ENCODE measurements at places on chromosomes 12 and 14.

DNA sequence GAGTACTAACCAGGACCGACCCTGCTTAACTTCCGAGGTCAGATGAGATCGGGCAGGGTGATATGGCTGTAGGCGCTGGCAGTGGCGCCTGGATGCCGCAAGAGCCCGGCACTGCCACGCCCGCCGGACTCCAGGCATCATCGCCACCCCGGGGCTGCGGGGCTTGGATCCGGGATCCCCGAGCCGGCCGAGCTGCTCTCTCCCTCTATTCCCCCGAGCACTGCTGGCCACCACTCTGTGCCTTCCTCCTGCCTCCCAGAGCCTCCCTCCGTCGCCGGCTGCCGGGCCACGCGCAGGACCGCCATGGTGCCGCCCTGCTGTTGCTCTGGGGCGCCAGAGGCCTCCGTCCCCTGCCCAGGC, 153.2 kb upstream of the ALG10B start:
- DNase-seq, result no peak
- H3K27ac ChIP-seq, result no peak overlapping the region
- no peaks in the 10 kb centered on the region for H3K27me3 ChIP-seq
- no peaks in the 10 kb centered on the region for H3K4me1 ChIP-seq

GRCh38 chr12:89103831-89104230, 248.5 kb downstream of the DUSP6 start:
- no peak overlapping the region for H3K27ac ChIP-seq
- H3K4me1 ChIP-seq, result peaks cover 14% of the 10 kb centered on the region
- H3K27me3 ChIP-seq, result no peaks in the 10 kb centered on the region
- no peaks in the 10 kb centered on the region for H3K36me3 ChIP-seq
- H3K4me3 ChIP-seq, result no peak overlapping the region

- H3K4me1 ChIP-seq, result no peaks in the 10 kb centered on the region
- no peaks in the 10 kb centered on the region for H3K27me3 ChIP-seq
- H3K36me3 ChIP-seq, result no peaks in the 10 kb centered on the region
- H3K4me3 ChIP-seq, result no peak overlapping the region
- DNase-seq, result no peak
- H3K27ac ChIP-seq, result no peak overlapping the region
These were observed 19.6 kb downstream of the OR4N2 start for GRCh38 chr14:19823178-19823577.

DNA sequence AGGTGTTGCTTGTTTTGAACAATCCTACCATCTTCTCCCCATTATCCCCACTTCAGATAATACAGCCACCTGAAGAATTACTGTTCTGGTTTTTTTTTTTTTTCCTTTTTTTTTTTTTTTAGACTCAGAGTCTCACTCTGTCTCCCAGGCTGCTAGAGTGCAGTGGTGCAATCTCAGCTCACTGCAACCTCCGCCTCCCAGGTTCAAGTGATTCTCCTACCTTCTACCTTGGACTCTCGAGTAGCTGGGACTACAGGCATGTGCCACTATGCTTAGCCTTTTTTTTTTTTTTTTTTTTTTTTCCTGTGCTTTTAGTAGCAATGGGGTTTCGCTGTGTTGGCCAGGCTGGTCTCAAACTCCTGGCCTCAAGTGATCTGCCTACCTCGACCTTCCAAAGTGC, 179.4 kb upstream of the ABCD2 start:
- no peak for DNase-seq
- no peaks in the 10 kb centered on the region for H3K36me3 ChIP-seq

GRCh38 chr14:76121089-76121748, 30.5 kb upstream of the GPATCH2L start:
- peaks cover 10% of the 10 kb centered on the region for H3K27me3 ChIP-seq
- no peaks in the 10 kb centered on the region for H3K36me3 ChIP-seq
- peaks cover 2% of the 10 kb centered on the region for H3K4me1 ChIP-seq
- no peak overlapping the region for H3K4me3 ChIP-seq
- DNase-seq, result no peak
